ENCODE measurements at places on chromosomes 13 and 19.

DNA sequence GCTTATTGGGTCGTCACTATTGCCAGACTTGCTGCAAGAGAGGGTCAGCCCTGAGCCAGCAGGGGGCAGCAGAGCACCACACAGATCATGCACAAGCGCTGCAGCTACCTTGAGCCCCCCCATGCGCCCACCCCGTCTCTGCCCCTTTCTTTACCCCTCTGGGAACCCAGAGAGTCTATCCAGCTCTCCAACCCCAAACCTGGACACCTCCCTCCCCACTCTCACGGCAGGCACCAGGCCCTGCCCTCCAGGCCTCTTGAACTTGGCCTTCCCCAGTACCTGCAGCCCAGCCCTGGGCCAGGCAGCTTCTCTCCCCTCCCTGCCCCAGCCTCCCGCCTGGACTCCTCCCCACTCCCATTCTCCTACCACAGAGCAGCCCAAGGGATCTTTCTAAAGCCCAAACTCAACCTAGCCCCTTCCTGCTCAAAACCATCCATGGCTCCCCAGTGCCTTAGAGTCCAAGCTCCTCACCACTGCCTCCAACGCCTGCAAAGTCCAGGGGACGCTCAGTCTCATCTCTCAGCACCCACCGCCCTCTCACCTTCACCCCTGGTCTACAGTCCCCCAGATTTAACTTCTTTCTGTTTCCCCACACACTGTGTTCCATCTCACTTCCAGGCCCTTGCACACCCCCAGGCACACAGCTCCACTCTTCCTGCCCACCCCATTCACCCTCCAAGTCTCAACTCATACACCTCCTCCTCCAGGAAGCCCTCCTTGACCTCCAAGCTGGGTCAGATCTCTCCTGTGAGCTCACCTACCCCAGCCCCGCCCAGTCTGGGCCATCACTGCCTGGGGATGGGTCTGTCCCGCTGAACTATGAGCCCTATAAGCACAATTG, 9.4 kb upstream of the CEACAM16 start:
- no peak for DNase-seq

- DNase-seq, result no peak
Observed at GRCh38 chr13:62747152-62747551, 1331.5 kb upstream of the PCDH20 start.

DNA sequence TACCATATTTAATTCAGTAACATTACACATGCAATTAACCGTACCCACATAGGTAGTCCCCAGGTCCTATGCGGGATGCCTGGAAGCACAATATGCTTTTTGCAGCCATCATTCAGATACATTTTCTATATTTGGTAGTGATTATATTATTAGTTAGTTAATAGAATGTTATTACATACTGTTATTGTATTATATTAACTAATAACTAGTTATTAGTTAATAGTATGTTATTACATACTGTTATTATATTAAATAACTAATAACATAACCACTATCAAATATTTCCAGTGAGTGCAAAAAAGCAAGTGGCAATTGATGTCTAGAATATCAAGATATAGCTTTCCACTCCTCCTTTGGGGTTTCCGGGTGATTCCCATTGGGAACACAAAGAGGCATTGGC, 45.5 kb upstream of the CYP2A7 start:
- no peak for DNase-seq

- no peak for DNase-seq
Observed at GRCh38 chr13:76425935-76426334, 460.3 kb downstream of the KCTD12 start.

- no peak for DNase-seq
Observed at GRCh38 chr19:6765738-6766356, 1.4 kb downstream of the SH2D3A start.

GRCh38 chr13:76663592-76664335, 222.4 kb downstream of the KCTD12 start:
- DNase-seq, result no peak

GRCh38 chr13:76738616-76739015, 147.6 kb downstream of the KCTD12 start:
- DNase-seq, result no peak

DNA sequence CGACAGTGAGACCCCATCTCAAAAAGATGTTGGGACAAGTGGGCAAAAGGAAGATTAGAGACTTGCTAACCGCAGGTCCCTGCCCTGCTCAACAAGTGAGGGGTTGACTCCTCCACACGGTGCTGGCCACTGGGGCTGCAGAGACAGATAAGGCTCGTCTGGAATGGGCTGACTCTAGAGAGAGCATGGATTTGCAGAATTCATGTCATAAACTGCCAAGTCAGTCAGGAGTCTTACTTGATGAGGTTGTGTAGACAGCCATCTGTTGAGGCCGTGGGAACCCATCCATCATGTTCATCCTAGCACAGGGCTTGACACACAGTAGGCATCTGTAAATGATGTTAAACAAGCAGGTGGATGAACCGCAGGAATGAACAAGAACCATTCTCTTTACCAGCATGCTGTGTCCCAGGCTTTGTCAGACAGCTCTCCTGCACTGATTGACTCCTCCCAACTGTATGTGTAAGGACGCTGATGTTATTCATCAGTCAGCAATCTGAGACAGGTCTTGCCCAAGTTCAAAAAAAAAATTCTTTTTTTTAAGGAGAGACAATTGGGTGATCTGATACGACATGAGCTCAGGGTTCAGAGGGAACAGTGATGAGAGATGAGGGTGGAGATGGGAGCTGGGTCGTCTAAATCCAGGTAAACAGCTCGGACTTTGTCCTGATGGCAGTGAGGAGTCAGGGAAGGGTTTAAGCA, 8.8 kb downstream of the PAF1 start:
- DNase-seq, result no peak

DNA sequence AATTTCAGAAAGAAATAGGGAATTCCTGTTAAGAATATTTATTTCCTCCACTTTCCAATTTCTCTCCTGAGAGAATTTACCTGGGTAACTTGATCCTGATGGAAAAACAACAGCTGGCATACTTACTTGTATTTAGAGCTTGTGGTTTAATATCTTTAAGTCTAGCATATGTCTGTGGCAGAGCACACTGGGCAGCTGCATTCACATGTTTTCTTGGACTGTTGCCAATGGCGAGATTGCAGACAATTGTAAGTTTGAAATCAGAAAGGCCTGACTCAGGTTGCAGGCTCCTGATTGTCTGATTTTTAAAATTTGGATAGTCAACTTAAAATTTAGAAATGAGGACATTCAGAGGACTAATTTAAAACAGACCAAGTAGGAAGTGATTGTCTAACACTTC, 66.9 kb downstream of the NHLRC3 start:
- DNase-seq, result no peak
